SK-N-MC (cell line): ENCODE measurements at places on chromosomes 7 and 10.

- no peak for DNase-seq
These were observed 120.1 kb upstream of the CHST15 start for GRCh38 chr10:124213471-124213870.

- no peak for DNase-seq
These were observed 81.4 kb upstream of the LAMB4 start for GRCh38 chr7:108211382-108212201.

DNA sequence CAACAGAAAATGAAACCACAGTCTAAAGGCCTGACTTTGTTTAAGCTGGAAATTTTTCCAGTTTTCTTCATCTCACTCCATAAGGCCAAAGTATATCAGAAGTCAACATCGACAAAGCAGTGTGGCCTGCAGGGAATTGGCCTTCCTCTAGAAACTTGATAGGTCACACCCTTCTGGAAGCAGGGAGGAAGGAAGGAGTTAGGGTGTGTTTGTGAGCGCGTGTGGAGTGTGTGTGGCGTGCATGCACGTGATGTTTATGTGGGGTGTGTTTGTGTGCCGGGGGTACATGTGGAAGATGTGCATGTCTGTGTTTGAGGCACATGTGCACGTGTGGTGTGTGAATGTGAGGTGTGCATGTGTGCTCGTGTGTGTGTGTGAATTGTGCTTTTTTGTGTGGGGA, 28.6 kb downstream of the ZC3HAV1 start:
- no peak for DNase-seq

- no peak for DNase-seq
These were observed 60.1 kb downstream of the BTRC start for GRCh38 chr10:101414034-101414433.
